ENCODE measurements at places on chromosomes 2 and 18.

DNA sequence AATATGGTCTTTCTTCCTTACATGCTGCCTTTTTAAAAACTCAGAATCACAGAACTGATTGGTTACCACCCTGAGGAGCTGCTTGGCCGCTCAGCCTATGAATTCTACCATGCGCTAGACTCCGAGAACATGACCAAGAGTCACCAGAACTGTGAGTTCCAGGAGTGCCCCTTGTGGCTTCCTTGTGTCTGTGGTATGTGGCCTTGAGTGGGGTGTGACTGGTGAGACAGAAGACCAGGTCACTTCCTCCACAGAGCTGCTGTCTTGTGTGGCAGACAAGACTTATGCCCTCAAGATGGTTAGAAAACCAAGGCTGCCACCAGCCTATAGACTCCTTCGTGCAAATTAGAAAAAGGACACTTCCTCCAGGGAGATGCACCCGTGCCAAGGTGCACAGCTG lies 72.6 kb downstream of the EPAS1 start:
- DNase-seq = no peak
- H3K4me1 ChIP-seq = peaks cover 3% of the 10 kb centered on the region
- H3K4me3 ChIP-seq = no peak overlapping the region

DNA sequence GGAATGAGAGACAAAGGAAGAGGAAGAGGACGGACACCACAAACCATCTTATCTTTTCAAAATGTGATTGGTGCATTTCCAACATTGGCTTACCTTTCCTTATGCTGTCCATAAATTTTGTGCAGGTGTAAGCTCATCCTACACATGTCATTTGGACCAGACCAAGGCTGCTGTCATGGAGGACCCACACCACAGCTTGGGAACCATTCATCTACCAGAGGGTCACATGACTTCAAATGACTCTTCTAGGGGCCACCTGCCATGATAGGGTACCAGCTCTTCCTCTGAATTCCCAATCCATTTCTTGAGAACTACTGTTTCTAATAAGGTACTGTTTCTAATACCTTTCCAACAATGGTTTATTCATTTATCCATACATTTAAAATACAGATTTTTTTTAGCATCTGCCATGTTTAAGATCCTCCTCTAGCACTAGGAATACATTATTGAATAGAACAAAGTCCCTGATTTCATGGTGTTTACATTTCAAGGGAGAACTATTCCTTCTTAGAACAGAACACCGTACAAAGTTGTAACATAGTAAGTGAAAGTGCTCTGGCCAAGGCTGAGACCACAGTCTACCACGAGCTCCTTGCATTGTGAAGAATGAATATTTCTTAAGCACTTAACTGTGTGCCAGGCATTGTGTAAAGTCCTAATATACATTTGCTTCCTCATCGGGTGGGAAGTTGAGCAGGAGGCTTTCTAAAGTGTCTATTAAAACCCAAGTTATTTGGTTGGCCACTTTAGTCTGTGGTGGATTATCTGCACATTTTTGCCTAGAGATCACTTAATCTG lies 246.1 kb upstream of the FN1 start:
- no peaks in the 10 kb centered on the region for H3K36me3 ChIP-seq
- no peak overlapping the region for H3K27ac ChIP-seq
- no peak for DNase-seq
- no peaks in the 10 kb centered on the region for H3K27me3 ChIP-seq
- H3K4me3 ChIP-seq = no peak overlapping the region
- peaks cover 6% of the 10 kb centered on the region for H3K4me1 ChIP-seq

- H3K4me3 ChIP-seq = peak overlapping the region; percentile 89
- peaks cover 33% of the 10 kb centered on the region for H3K4me1 ChIP-seq
- peak overlapping the region; percentile 94 for H3K27ac ChIP-seq
- H3K36me3 ChIP-seq = no peaks in the 10 kb centered on the region
- H3K27me3 ChIP-seq = no peaks in the 10 kb centered on the region
Measured at GRCh38 chr2:148021886-148022285, 995 bp downstream of the MBD5 start.

GRCh38 chr2:27400348-27401135 lies 8.8 kb downstream of the PPM1G start:
- no peaks in the 10 kb centered on the region for H3K27me3 ChIP-seq
- no peak for DNase-seq
- H3K4me1 ChIP-seq = no peaks in the 10 kb centered on the region
- peaks cover 4% of the 10 kb centered on the region for H3K36me3 ChIP-seq

- H3K4me1 ChIP-seq = no peaks in the 10 kb centered on the region
- no peaks in the 10 kb centered on the region for H3K27me3 ChIP-seq
- H3K36me3 ChIP-seq = no peaks in the 10 kb centered on the region
- no peak for DNase-seq
- H3K27ac ChIP-seq = no peak overlapping the region
Measured at GRCh38 chr2:188478724-188479123, 187.1 kb downstream of the GULP1 start.

DNA sequence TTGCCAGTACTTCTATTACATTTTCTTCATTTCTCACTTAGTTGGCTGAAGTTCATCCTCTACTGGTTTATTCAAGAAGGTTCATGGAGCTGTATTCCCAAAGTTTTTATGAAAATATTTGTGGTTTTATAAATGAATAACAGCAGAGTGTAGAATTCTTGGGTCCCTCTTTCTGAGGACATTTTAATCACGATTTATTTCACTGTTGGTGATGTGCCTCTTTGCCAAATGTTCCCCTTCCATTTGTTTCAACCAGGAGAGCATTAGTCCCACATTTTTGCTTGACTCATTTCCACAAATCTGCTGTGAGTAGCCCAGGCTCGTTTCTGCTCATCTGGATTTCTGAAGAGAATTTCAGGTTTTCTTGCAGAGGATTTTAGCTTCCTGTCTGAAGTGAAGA lies 20.8 kb downstream of the COPS7B start:
- H3K4me1 ChIP-seq = no peaks in the 10 kb centered on the region
- H3K4me3 ChIP-seq = no peak overlapping the region
- no peaks in the 10 kb centered on the region for H3K27me3 ChIP-seq

DNA sequence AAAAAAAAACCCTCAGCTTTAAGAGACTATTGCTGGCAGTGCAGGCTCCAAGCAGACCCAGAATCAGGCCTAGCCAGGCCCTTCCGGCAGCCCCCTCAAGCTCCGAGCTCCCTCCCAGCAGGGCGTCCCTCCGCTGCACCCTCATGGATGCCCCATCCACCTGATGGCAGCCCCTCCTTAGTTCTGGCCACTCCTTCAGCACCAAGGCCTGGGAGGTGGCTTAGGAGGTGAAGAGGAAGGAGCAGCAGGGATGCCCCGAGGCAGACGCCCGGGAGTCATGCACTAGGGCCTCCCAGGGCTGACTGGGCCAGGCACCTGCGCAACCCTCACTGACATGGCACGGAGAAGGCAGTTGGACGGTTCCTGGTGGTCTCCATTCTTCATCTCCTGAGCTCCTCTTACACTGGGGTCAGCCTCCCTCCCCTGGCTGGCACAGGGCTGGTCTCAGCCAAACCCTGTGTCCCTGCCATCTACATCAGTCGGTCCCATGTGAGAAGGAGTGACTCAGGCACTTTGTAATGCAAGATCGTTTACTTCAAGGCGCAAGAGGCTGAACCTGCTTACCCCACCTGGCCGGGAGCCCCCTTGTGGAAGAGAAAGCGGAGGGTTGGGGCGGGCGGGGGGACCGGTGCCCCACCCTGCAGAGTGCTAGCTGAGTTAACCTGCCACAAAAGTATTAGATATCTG lies 53.5 kb upstream of the ID2 start:
- no peaks in the 10 kb centered on the region for H3K27me3 ChIP-seq
- H3K4me1 ChIP-seq = no peaks in the 10 kb centered on the region
- H3K36me3 ChIP-seq = no peaks in the 10 kb centered on the region
- DNase-seq = no peak

GRCh38 chr2:239201884-239202283 lies 198.9 kb downstream of the HDAC4 start:
- H3K27ac ChIP-seq = no peak overlapping the region
- H3K36me3 ChIP-seq = peaks cover 13% of the 10 kb centered on the region
- H3K4me3 ChIP-seq = no peak overlapping the region
- peak; percentile 52 for DNase-seq

DNA sequence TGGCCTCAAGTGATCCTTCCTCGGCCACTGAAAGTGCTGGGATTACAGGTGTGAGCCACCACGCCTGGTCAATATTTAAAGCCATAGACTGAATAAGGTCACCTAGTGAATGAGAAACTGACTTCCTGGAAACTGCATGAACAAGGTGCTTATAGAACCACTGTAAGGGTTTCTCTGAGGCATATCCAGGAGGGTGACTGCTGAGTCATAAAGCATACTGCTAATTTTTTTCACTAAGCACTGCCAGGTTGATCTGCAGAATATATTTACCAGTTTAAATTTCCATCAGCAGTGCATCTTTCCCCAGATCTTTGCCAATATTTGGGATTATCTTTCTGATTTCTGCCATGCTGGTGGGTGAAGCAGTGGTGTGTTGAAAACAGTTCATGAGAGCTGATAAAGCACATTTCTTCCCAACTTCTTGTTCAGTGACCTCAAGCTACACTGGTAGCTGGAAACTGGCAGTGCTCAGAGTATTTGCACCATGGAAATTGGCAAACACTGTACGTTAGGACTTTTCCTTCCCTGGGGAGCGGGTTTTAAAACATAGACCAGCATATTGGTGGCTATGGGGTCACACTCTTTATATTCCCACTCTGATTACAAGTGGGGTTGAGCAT lies 4.2 kb upstream of the CLIP4 start:
- H3K27me3 ChIP-seq = no peaks in the 10 kb centered on the region
- no peak overlapping the region for H3K27ac ChIP-seq
- H3K4me1 ChIP-seq = peaks cover 29% of the 10 kb centered on the region
- no peaks in the 10 kb centered on the region for H3K36me3 ChIP-seq
- no peak overlapping the region for H3K4me3 ChIP-seq

GRCh38 chr2:59389240-59389639 lies 1148.1 kb upstream of the FANCL start:
- no peak for DNase-seq
- H3K36me3 ChIP-seq = no peaks in the 10 kb centered on the region
- H3K27me3 ChIP-seq = no peaks in the 10 kb centered on the region
- H3K4me3 ChIP-seq = no peak overlapping the region

- peaks cover 13% of the 10 kb centered on the region for H3K4me1 ChIP-seq
- no peaks in the 10 kb centered on the region for H3K27me3 ChIP-seq
- DNase-seq = no peak
- no peak overlapping the region for H3K27ac ChIP-seq
- H3K36me3 ChIP-seq = peaks cover 3% of the 10 kb centered on the region
Measured at GRCh38 chr2:152609154-152609553, 108.1 kb downstream of the PRPF40A start.

DNA sequence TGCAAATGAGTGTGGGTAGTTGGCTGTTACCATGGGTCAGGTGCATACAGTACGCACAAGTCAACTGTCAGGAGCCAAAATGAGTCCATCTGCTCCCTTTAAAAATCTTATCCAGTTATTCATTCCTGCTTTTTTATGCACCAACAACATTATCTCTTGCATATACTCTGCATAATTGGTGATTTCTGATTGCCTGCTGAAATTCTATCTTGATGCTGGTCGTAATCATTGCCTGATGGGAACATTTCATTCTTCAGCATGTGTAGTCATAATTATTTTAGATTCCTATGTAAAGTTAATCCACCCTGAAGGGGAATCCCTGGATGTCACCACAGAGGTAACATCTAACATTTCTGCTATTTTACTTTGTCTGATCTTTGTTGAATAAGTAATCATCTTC lies 102.2 kb upstream of the RND3 start:
- no peak overlapping the region for H3K27ac ChIP-seq
- no peaks in the 10 kb centered on the region for H3K4me1 ChIP-seq
- H3K4me3 ChIP-seq = no peak overlapping the region

DNA sequence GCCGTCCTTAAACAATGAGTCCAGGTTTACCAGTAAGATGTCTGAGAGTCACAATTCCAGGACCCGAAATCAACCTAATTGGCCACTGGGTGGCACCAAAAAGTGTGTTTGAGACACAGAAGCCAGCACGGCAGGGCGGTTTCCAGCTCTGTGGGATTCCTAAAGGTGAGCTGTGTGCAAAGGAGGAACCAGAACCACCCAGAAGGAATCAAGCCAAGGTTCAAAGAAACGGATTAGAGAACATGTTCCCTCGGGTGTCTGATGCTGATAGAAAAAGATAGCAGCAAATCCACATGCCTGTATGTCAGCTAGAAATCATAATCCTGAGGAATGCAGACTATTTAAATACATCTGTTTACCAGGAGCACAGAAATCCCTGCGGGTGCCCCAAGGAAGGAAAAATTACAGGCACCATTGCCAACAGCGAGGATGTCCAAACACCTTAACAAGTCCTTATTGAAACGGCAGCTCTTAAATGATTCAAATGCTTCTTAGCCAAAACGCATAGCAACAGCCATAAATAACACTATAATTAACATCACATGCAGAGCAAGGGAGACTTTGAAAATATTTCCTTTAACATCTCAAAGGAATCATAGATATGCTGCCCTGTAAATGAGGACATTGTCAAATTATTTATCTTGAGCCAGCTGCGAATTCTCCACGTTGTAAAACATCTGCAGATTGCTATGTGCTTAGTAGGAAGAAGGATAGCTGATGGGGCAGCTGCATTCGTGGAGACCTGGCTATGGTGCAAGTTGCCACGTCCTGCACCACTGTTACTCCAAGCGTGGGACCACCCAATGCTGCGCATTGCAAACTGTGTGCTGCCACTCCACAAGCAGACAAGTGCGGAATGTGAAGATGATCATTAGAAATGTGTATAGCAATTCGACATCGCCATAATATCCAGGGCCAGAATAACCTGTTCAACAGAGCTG lies 318.7 kb upstream of the NCKAP5 start:
- H3K36me3 ChIP-seq = no peaks in the 10 kb centered on the region
- H3K27ac ChIP-seq = no peak overlapping the region
- H3K27me3 ChIP-seq = peaks cover 4% of the 10 kb centered on the region
- peaks cover 26% of the 10 kb centered on the region for H3K4me1 ChIP-seq

GRCh38 chr18:13141209-13141608 lies 77.4 kb upstream of the LDLRAD4 start:
- no peak for DNase-seq
- H3K4me1 ChIP-seq = peaks cover 14% of the 10 kb centered on the region
- no peaks in the 10 kb centered on the region for H3K36me3 ChIP-seq
- H3K4me3 ChIP-seq = no peak overlapping the region
- H3K27me3 ChIP-seq = peaks cover 8% of the 10 kb centered on the region
- no peak overlapping the region for H3K27ac ChIP-seq

DNA sequence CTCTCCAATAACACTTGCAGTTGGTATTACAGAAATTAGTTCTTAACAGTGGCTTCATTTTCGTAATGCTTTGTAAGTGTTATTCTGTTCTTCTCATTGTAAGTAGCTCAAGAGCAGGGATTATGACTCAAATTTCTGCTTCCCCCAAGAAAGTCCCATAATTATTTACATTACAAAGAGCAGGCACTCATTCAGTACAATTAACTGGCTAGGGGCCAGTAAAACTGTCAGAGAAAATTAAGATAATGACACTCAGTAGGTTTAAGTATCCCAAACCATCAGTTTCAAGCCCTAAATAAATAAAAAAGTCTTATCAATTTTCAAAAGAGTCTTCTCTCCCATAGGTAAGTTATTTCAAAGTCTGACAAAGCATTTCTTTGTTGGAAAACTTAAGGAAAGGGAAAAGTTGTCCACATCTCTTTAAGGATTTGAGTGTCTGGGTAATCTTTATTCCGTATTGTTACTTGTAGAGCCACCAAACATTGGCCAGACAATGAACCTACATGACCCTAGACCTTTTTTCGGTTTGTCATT lies 137.1 kb downstream of the ARHGAP28 start:
- H3K4me3 ChIP-seq = no peak overlapping the region
- no peak overlapping the region for H3K27ac ChIP-seq
- DNase-seq = no peak
- H3K36me3 ChIP-seq = no peaks in the 10 kb centered on the region

Measured in suprapubic skin (tissue), 4 donors.